Stimulated activated memory B cell treated with anti-CD40 and anti-IgM and Interleukin-4, amounts not matched to agents 10 μg/mL and 1 μg/mL and 100 μg/mL, for 72 hours (primary cell): ENCODE measurements at places on chromosomes 5 and 9.
A peak's percentile ranks its signal among the peaks of the same experiment; 100 is the strongest.

DNA sequence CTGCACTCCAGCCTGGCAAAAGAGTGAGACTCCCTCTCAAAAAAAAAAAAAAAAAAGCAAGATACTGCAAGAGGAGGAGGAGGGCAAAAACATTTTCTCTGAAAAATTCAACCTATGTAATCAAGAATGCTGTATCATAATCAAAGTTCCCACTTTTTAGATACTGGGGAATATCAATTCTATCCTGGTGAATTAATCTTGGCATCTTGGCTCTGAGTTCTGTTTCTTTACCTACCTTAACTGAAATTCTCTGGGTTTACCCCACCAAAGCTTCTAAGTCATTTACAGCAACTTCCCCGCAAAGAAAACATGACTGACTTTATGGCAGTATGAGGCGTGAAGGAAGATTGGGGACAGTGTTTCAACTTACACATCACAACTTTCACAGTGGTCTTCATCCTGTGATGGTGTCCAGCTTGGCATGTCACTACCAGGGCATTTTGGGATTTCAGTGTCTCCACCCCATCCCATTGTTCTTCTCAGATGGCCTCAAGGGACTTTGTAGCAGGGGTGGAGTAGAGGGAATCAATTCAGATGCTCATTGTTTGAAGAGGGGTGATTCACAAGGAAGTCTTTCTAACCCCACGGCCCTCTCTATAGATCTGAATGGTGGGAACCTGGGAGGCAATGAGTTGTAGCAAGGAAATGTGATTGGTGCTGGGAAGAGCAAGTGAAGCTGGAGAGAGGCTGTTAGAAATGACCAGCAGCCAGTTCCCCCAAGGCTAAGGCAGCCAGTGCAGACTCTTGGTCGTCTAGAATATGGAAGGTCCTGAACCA lies 130.5 kb downstream of the SCAMP1 start:
- ATAC-seq, result no peak

DNA sequence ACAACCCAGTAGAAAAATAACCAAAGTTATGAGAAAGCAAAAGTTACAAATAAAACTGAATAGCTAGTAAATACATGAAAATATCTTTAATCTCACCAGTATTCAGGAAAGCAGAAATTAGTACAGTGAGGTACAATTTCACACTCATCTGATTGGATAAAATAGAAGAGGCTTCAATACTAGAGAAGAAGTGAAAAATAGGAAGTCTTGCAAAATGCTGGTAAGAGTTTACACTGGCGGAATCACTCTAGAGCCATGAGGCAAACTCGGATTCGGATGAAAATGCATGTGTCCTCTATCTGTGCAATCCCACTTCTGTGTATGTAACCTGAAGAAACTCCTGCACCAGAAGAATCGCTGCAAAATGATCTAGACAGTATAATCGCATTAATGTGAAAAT lies 128.9 kb downstream of the CCDC192 start:
- ATAC-seq, result no peak

DNA sequence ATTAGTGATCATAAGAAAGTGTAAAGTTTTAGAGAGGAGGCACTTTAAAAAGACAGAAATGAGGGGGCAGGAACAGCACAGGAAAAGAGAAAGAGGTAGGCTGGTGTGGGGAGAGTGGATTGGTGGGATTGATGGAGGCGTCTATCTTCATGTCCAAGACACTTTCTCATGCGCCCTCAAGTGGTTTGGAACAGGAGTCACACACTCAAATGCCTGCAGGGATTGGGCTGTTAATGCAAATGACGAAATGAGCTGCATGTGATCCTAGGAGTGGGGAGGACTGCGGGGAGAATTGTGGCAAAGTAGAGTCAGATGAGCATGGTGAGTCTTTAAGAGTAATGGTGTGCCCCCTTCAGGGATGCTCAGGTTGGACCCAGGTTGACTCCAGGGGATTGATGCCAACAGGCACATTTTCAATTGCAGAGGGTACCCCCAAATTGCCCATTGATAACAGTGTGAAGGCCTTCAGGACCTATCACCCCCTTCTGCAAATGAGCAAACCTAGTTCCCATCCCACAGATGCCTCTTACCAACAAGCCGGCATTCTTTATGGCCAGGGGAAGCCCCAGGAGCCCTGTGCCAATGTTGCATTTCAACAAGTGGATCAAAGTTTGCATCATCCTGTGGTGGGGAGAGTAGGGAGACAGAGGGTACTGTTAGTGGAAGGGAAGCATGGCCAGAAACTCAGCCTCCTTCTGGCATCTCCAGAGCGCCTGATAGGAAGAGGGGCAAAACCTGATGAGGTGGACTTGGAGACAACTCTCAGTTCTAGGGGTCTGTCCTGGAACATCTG lies 5.3 kb downstream of the SLC36A3 start:
- ATAC-seq, result peak; percentile 71

GRCh38 chr5:133531178-133531577 lies 81.2 kb downstream of the FSTL4 start:
- peak; percentile 68 for ATAC-seq

DNA sequence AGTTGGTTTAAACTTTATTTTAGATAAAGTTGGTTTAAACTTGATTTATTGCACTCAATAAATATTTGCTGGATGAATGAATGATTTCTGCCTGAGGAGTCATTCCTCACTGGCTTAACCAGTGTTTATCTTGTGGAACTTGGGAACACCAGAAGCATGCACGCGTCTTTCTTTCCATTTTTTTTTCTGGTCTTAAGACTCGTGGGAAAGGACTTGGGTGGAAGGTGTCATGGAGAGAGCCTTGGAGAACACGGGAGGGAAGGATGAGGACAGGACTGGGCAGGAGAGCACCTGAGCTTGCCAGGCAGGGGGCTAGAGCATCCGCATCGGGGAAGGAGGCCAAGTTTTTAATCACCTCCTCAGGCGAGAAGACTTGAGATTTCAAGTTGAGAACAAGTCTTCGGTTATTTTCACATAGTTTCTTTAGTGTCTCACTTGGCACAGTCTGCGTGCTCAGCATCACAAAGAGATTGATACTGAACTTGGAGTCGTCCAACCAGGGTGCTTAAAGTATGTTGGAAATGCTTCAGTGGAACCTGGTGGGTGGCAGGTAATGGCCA lies 144.2 kb downstream of the PDZD2 start:
- ATAC-seq, result no peak

- no peak for ATAC-seq
Observed at GRCh38 chr9:126501383-126502331, 112.1 kb upstream of the LMX1B start.

DNA sequence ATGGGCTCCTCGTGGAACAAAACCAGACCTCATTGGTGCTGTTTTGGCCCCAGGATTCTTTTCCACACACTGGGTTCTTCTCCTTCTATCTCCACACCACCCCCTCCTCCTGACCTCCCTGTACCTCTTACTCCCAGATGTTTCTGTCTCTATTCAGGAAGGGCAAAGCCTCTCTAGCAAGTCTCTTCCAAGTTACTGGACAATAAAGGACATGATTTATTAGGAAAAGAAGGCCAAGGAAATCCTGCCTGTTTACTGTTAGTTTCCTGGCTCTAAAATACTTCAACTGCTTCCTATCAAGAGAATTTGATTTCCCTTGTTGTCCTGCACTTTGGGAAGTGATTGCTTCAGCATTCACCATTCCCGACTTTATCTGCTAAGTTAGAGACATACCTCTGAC lies 262.0 kb downstream of the SAXO1 start:
- ATAC-seq, result no peak

- peak; percentile 48 for ATAC-seq
Observed at GRCh38 chr5:132221781-132222648, 5.6 kb downstream of the P4HA2 start.

DNA sequence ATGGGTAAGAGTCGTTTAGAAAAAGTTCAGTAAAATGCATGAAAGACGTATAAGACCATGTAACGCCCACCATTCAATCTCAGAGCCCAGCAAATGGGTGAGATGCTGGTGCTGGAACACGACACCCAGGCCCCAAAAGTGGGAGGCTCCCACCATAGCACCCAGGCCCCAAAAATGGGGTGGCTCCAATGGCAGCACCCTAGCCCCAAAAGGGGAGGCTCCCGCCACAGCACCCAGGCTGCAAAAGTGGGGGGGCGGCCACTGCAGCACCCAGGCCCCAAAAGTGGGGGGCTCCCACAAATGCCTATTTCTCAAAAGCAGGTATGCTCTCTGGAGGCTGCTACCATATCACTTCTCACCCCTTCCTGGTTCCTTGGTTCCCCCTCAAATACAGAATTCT lies 12.7 kb downstream of the FSTL4 start:
- no peak for ATAC-seq

- ATAC-seq, result no peak
Observed at GRCh38 chr5:94239266-94239665, 379.1 kb downstream of the KIAA0825 start.

GRCh38 chr5:80174790-80175189 lies 81.1 kb downstream of the SERINC5 start:
- no peak for ATAC-seq

DNA sequence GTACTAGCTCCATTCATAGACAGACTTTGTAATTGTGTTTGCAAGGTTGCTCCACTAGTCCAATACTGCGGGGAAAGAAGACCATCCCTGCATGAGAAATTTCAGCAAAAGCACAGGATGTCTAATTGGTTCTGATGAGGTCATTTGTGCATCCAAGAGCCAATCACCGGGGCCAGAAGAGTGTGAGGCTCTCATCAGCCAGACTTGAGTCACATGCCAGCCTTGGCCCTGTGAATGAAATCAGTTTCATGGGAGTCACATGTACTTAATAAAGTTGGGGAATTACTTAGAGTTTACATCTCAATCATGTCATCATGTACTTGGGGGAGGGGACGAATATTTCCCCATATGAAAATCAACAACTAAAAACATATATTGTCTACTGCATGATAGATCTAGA lies 1236.0 kb downstream of the MAT2B start:
- ATAC-seq, result no peak

GRCh38 chr9:121616123-121616755 lies 35.2 kb upstream of the DAB2IP start:
- no peak for ATAC-seq

DNA sequence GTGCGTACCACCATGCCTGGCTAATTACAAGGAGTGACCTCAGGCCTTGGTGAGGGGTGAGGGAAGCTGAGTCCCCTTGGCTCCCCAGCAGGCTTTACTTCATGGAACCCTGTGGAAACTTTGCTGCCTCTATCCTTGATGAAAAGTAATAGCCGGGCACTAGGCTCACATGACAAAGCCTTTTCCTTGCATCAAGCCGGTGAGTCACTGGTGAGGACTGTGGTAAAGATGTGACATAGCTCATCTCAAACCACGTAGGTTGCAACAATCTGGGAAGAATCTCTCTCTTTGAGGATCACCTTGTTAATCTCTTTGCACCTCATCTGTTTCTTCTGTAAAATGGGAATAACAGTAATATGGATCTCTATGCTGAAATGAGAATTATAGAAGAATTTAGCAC lies 116.3 kb upstream of the SLC25A48 start:
- no peak for ATAC-seq

DNA sequence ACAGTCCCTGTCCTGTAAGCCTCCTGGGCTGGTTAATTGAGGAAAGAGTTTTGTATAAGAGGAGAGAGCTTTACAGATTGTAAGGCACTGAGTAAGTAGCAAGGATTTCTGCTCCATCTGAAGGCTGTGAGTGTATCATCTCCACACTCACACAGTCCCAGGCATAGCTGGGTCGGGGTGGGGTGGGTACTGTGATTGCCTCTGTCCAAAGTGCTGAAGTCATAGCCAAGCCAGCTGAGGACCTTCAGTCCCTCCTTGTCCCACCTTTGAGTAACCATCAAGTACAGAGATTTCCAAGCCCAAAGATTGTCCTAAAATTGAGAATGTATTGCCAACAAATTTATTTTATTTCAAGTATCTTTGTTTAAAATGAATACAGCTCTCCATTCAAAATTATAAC lies 5.5 kb upstream of the DNAJB5 start:
- ATAC-seq, result no peak

DNA sequence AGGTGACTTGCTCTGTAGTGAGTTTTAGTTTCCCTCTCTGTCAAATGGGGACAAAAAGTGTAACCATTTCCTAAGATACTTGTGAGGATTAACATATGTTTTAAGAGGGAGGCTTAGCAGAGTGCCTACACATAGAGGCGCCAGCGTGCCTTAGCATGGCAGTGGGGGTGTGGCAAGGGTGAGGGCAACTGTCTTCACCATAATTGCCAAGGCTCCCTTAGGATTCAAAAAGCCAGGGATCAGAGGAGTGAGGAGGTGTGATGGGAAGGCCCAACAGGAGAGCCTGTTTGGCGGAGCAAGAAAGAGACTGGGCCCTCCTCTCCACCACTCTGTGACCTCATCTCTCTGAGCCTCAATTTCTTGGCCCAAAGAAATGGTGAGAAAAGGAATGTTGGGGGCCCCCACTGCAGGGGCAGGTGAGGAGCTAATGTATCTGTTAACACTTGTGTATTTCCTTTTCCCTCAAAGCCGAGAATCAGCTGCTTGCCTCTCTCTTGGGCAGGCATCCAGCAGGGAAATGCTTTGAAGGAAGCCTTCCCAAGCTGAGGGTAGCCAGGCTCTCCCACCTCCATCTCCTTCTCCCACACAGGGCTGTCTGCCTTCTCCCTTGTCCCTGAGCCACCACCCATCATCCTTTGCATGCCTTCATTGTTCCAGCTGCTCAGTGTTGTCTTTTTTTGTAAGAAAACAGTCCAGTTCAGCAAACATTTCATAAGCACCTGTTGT lies 76.0 kb downstream of the DAB2IP start:
- ATAC-seq, result no peak

DNA sequence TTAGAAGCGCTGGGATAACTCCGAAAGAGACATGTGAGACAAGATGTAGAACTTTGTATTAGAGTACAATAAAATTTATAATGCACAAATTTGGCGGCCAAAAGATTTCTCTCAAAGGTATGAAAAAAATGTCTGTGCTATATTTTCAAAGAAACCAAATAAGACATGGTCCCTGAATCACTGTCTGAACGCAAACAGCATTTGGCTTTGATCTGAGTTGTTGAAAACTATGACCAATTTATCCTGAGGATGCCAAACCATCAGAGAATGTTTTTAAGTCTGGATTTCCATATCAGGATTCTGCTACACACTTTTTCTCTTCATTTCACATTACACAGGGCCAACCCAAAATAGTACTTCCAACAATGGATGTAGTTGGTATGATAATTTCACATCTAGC lies 9.9 kb upstream of the GLIS3 start:
- ATAC-seq, result no peak

DNA sequence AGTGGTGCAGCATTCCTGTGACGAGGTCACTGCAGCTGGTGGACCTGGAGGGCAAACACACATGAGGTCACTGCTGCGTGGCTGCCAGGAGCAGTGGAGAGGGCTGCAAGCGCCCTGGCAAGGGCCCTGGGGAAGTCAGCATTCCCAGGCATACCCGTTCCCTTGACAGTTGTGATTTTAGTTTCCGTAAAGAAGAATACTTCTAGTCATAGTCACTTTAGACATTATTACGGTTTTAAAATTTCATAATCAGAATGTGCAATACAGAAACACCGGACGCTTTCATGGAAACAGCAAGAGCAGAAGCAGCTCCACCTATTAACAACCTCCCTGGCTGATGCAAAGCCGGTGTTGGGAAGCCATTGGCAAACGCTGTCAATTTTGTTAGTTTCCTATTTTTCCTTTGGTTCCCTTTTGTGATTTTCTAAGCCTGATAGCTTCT lies 129.8 kb downstream of the GADD45G start:
- ATAC-seq, result no peak

DNA sequence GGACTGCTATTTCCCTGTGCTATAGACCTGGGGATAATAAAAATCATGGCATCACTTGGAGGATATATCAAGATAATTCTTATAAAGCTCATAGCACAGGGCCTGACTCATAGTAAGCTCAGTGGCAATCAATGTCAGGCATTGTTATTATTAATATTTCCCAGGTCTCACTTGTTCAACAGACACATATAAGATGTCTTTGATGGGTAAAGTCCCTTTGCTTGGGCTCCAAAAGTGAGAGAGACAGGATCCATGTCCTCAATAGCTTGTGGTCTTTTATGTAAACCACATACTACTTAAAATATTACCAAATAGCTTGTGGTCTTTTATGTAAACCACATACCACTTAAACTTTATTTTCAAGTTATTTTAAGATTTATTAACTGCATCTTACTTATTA lies 11.2 kb downstream of the SH3RF2 start:
- no peak for ATAC-seq
